Lung (tissue), 17 donors: ENCODE measurements at places on chromosomes 3 and 15. TPM values are rescaled to one million over a fixed set of nuclear protein-coding genes. Genes with fewer than 3 reads are reported as not detected.

GRCh38 chr3:43035801-43036365, 56.8 kb downstream of the GASK1A start:
- no peaks in the 10 kb centered on the region for H3K4me1 ChIP-seq
- H3K4me3 ChIP-seq: no peak overlapping the region
- H3K27me3 ChIP-seq: no peaks in the 10 kb centered on the region
- no peak overlapping the region for H3K27ac ChIP-seq
- H3K36me3 ChIP-seq: no peaks in the 10 kb centered on the region

- no peak overlapping the region for H3K4me3 ChIP-seq
- no peaks in the 10 kb centered on the region for H3K27me3 ChIP-seq
- H3K4me1 ChIP-seq: no peaks in the 10 kb centered on the region
- DNase-seq: no peak
Measured at GRCh38 chr3:133428552-133428951, 28.7 kb downstream of the BFSP2 start.

GRCh38 chr3:131608741-131609140, 106.0 kb upstream of the MRPL3 start:
- no peaks in the 10 kb centered on the region for H3K4me1 ChIP-seq
- DNase-seq: no peak
- no peak overlapping the region for H3K27ac ChIP-seq
- no peaks in the 10 kb centered on the region for H3K27me3 ChIP-seq
- H3K36me3 ChIP-seq: no peaks in the 10 kb centered on the region

DNA sequence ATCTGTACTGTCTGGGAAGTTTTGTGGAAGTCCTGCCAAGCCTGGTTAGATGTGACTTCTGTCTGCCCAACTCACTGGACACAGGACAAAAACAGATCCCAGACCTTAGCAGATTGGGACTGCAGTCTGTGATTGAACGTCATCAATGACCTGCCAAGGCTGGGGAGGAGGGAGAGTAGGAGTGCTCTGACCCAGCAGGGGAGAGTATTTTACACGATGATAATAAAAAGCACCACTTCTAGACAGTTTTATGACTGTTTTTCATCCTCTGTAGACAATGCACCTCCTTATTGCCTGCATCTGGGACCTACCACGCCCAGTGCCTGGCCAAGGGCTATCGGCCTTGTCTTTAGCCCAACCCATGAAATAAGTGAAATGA, 102.3 kb upstream of the NR2E3 start:
- no peaks in the 10 kb centered on the region for H3K36me3 ChIP-seq
- H3K4me1 ChIP-seq: peaks cover 2% of the 10 kb centered on the region
- peak; percentile 26 for DNase-seq
- H3K27ac ChIP-seq: no peak overlapping the region

- DNase-seq: no peak
- no peaks in the 10 kb centered on the region for H3K4me1 ChIP-seq
- no peaks in the 10 kb centered on the region for H3K36me3 ChIP-seq
- no peaks in the 10 kb centered on the region for H3K27me3 ChIP-seq
Measured at GRCh38 chr3:40996382-40996781, 202.9 kb upstream of the CTNNB1 start.

- H3K27ac ChIP-seq: no peak overlapping the region
- DNase-seq: no peak
- H3K36me3 ChIP-seq: no peaks in the 10 kb centered on the region
- no peak overlapping the region for H3K4me3 ChIP-seq
- no peaks in the 10 kb centered on the region for H3K27me3 ChIP-seq
- H3K4me1 ChIP-seq: peaks cover 6% of the 10 kb centered on the region
Measured at GRCh38 chr3:177419904-177420601, 222.8 kb upstream of the TBL1XR1 start.

DNA sequence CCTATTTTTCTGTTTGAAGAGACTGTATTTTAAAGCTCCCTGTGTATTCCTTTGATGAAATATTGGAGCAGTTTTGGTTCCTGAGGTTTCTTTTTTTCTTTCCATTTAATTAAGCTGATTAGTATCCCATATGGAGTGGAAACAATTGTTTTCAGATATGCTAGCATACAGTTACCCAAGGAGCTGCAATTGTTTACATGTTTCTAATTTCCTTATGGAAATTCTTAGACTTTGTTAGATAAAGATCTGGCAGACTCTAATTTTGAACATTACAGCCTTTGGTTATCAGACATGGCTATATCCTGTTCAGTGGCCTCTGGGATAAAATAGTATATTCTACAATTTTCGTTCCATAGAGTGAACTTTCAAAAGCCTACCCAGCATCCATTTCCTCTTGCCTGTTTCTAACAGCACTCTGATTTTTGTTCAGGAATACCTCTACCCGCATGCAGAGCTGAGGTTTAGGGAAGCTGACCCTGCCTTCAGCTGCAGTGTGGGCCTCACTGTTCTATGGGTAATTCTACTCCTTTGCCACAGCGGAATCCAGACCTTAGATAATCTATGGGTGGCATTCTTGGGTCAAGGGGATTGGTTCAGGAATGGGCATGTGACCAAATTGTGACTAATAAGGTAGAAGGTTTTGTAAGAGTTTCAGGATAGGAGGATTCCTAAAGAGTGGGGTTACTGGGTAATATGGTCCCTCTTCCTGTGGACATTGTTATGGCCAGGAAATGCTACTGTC, 161.1 kb upstream of the ANKRD28 start:
- peaks cover 6% of the 10 kb centered on the region for H3K4me1 ChIP-seq
- H3K36me3 ChIP-seq: no peaks in the 10 kb centered on the region
- no peaks in the 10 kb centered on the region for H3K27me3 ChIP-seq
- H3K27ac ChIP-seq: no peak overlapping the region

DNA sequence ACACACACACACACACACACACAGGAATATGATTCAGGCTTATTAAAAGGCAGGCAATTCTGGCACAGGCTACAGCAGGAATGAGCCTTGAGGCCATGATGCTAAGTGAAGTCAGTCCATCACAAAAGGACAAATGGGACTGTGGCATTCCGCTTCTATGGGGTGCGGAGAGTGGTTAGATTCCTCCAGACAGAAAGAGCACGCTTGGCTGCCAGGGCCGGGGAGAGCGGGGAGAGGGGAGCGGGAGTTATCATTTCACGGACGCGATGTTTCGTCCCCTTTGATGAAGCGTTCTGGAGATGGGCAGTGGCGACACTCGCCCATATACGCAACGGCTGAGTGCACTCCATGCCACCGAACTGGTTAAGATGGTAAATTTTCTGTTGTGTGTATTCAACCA, 58.5 kb upstream of the FAM174B start:
- H3K27ac ChIP-seq: no peak overlapping the region
- no peaks in the 10 kb centered on the region for H3K4me1 ChIP-seq
- no peaks in the 10 kb centered on the region for H3K36me3 ChIP-seq
- no peaks in the 10 kb centered on the region for H3K27me3 ChIP-seq
- DNase-seq: peak; percentile 64

- no peak overlapping the region for H3K4me3 ChIP-seq
- DNase-seq: no peak
- no peak overlapping the region for H3K27ac ChIP-seq
- no peaks in the 10 kb centered on the region for H3K27me3 ChIP-seq
- H3K4me1 ChIP-seq: peaks cover 7% of the 10 kb centered on the region
Measured at GRCh38 chr15:66390678-66391077, 4.0 kb downstream of the MAP2K1 start.

DNA sequence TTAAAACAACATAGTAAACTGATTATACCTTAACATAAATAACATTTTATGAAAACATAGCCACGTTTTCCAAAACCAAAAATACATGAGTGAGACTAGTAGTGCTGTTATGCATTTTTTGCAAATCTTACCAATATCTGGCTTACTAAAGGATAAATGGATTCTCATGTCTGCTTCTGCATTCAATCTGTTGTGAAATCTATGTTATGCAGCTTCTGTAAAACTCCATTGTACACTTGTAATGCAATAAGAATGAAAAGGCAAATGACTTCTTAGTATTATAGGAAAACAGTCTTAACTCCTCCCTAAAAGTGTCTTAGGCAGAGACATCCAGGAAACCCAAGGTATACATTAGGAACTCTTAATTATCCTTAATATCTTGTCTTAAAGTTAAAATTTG, 330.9 kb upstream of the THBS1 start:
- H3K27me3 ChIP-seq: no peaks in the 10 kb centered on the region
- no peak overlapping the region for H3K4me3 ChIP-seq
- no peak overlapping the region for H3K27ac ChIP-seq
- no peak for DNase-seq
- no peaks in the 10 kb centered on the region for H3K36me3 ChIP-seq

DNA sequence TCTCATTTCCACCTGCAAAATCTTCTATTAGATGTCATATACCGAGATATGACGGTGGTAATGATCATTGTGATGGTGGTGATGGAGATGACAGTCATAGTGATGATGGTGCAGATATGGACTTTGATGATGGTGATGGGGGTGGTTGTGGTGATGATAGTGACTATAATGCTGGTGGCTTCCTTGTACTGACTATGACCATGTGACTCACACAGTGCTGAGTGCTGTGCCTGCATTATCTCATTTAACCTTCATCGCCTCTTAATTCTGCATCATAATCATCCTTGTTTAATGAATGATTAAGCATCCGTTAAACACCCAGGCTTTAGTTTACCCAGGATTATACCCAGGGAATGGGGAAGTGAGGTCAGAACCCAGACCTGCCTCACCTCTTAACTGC, 331.7 kb downstream of the FEZF2 start:
- peaks cover 2% of the 10 kb centered on the region for H3K4me1 ChIP-seq
- H3K27ac ChIP-seq: no peak overlapping the region
- no peaks in the 10 kb centered on the region for H3K36me3 ChIP-seq
- no peaks in the 10 kb centered on the region for H3K27me3 ChIP-seq
- H3K4me3 ChIP-seq: no peak overlapping the region

DNA sequence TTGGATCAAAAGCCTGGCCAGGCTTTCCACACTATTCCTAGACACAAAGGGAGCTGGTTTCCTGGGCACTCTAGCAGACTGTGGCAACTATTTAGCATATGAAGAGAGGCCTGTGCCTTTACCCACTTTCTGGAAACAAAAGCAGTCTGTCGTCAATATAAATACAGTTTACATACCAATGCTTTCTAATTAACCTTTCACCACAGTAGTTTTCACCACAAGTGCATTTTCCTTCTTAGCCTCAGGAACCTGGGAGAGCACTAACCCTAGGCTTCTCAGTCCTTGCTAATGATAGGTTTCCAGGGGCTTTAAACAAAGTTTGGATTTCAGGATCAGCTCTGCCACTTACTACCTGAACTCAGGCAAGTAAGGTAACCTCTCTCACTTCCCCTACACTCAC, 499.1 kb downstream of the MAGI1 start:
- no peaks in the 10 kb centered on the region for H3K4me1 ChIP-seq
- no peaks in the 10 kb centered on the region for H3K27me3 ChIP-seq

- H3K27ac ChIP-seq: no peak overlapping the region
- H3K4me3 ChIP-seq: no peak overlapping the region
- no peaks in the 10 kb centered on the region for H3K4me1 ChIP-seq
- no peaks in the 10 kb centered on the region for H3K27me3 ChIP-seq
- no peak for DNase-seq
- peaks cover 24% of the 10 kb centered on the region for H3K36me3 ChIP-seq
Measured at GRCh38 chr15:70835415-70835814, 18.5 kb downstream of the LARP6 start.

GRCh38 chr3:83193526-83193925, 1432.1 kb upstream of the GBE1 start:
- no peak for DNase-seq
- H3K36me3 ChIP-seq: no peaks in the 10 kb centered on the region
- H3K4me3 ChIP-seq: no peak overlapping the region
- H3K27ac ChIP-seq: no peak overlapping the region

- no peaks in the 10 kb centered on the region for H3K36me3 ChIP-seq
- H3K27ac ChIP-seq: no peak overlapping the region
- no peaks in the 10 kb centered on the region for H3K27me3 ChIP-seq
- H3K4me3 ChIP-seq: no peak overlapping the region
- peaks cover 7% of the 10 kb centered on the region for H3K4me1 ChIP-seq
Measured at GRCh38 chr3:197006446-197006845, 23.2 kb downstream of the MELTF start.

DNA sequence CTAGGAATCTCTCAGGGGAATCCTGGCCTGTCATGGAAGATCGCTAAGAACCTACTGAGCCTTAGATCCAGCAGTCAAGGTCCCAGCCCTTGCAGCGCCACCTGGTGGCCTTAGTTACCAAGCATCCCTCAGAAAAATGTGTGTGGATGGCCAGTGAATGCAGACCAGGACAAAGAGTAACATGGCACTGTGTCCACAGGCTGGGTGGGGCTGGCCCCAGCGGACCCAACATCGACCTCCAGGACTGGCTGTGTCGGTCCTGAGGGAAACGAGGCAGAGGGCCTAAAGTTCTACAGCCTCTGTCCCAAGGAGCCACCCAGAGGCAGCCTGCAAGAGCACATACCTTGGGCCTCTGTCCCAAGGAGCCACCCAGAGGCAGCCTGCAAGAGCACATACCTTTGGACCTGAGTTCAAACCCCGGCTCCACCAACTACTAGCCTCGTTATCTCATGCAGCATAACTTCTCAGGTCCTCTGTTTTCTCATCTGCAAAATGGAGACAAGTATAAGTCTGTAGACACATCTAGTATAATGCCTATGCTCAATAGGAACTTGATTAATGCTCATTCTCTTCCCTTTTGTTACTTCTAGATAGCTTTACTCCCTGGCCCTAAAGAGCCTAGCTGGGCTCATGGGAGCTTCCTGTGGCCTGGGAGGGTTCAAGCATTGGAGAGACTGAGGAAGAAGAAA, 57.5 kb upstream of the HERC1 start:
- H3K36me3 ChIP-seq: no peaks in the 10 kb centered on the region
- no peak overlapping the region for H3K4me3 ChIP-seq
- no peaks in the 10 kb centered on the region for H3K27me3 ChIP-seq
- DNase-seq: peak; percentile 75
- no peak overlapping the region for H3K27ac ChIP-seq
- H3K4me1 ChIP-seq: no peaks in the 10 kb centered on the region

Gene HEG1
- total RNA-seq: 115 TPM

Gene HOMER2
- 15.3 TPM for total RNA-seq

Gene EXD1
- total RNA-seq: 0.15 TPM

Gene MSL2
- total RNA-seq: 44.0 TPM

Gene IGSF10
- total RNA-seq: 62.9 TPM

Gene KCNAB1
- 0.82 TPM for total RNA-seq

Gene DPPA4
- total RNA-seq: 1.8 TPM

Gene HCLS1
- 108 TPM for total RNA-seq

Gene ATP8B4
- total RNA-seq: 4.1 TPM
